ENCODE measurements at places on chromosomes 5 and 9.

GRCh38 chr9:96399325-96399633 is 15.8 kb upstream of the SLC35D2 start:
- no peak for DNase-seq

GRCh38 chr9:94921092-94921471 is 194.6 kb downstream of the AOPEP start:
- no peak for DNase-seq

DNA sequence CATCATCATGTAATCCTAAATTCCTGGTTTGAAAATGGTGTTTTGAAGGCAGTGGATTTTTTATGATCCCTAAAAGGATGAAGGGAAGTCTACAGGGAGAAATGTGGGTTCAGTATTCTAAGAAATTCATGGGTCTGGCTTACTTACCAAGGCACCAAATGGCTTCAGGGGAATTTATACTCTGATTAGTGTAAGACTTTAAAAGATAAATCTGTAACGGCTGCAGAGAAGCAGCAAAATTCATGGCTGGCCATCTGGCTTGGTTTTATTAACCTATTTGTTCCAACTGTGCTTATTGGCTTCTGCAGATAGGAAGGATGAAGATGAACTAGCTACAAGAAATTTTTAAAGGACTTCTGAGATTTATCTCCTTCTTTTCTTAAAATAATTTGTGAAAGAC is 222.8 kb downstream of the TENT4A start:
- no peak for DNase-seq

DNA sequence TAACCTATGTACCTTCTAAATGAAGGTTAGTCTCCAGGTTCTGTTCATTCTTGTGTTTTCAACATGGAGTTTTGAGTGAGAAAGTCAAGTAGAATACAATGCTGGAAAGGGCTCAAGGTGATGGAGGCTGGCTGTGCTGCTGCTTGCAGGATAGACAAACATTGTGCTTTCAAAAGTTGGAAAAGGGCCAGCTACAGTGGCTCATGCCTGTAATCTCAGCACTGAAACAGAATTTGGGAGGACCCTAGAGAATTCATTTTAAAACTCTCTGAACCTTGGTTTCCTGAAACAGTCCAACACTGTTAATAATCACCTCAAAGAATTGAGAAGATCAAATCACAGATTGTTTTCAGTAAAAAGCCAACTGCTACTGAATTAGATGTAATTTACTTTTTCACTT is 15.4 kb upstream of the IARS1 start:
- DNase-seq = no peak
